T1000 (cell line): ENCODE measurements at places on chromosomes 4 and X.

DNA sequence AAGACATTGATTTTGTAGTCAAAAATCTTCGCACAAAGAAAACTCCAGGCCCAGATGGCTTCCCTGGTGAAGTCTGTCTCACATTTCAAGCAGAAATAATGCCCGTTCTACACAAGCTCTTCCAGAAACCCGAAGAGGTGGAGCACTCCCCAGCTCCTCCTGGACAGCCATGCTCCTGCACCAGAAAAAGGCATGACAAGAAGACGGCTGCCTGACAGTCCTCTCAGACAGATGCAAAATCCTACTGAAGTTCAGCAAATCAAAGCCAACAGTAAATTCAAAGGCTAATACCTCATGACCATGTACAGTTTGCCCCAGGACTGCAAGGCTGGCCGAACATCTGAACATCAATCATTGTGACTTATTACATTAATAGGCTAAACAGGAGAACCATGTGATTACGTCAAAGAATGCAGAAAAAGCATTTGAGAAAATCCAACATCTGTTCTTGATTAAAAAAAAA is 30.8 kb upstream of the MXD4 start:
- DNase-seq = no peak

GRCh38 chr4:107246761-107247160 is 210.6 kb upstream of the DKK2 start:
- DNase-seq = no peak

DNA sequence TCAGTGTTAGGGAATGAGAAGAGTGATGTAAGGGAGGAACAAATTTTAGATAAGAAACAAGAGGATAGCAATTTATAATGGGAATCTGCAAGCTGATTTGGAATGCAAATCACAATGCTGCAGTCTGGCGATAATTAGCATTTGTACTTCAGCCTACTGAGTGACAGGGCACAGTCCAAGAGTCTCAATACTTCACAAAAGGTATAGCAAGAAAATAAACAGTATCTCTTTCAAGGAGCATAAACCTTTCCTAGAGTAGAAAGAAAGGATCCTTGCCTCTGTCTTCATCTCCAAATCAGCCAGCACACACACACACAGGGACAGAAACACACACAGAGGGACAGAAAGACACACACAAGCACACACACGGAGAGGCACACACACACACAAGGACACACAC is 1.1 kb upstream of the GPM6A start:
- no peak for DNase-seq

- DNase-seq = no peak
Measured at GRCh38 chr4:146062340-146062739, 113.2 kb upstream of the LSM6 start.

- DNase-seq = no peak
Measured at GRCh38 chr4:105710678-105711077, 2.1 kb downstream of the GSTCD start.

DNA sequence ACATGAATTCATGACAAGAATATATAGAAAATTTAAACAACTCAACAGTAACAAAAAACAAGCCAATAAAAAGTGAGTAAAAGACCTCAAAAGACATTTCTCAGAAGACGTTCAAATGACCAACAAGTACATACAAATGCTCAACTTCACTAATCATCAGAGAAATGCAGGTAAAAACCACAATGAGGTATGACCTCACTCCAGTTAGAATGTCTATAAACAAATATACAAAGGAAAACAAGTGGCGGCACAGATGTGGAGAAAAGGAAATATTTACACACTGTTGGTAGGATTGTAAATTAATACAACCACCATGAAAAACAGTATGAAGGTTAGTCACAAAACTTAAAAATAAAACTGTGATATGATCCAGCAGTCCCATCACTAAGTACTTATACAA is 1033.1 kb downstream of the RAPGEF2 start:
- DNase-seq = no peak

- no peak for DNase-seq
Measured at GRCh38 chr4:169975131-169975837, 50.9 kb downstream of the MFAP3L start.

- DNase-seq = no peak
Measured at GRCh38 chr4:147760695-147761094, 28.8 kb downstream of the ARHGAP10 start.

DNA sequence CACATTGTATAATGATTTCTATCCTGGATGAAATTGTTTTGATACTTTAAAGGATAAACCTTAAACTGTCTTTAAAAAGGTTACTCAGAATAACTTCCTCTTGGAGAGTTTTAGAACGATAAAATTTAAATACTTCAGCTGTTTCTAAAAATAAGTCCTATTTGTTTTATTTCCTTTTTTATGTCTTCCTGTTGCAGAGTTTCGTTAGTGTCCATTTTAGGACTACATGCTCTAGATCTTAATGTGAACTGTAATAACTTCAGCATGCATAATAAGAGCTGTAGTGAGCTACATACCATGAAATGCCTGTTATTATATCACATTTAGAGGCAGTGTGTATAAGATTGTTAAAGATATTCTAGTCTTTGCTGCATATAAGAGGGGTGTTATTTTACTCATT is 14.6 kb downstream of the ATP10D start:
- no peak for DNase-seq

DNA sequence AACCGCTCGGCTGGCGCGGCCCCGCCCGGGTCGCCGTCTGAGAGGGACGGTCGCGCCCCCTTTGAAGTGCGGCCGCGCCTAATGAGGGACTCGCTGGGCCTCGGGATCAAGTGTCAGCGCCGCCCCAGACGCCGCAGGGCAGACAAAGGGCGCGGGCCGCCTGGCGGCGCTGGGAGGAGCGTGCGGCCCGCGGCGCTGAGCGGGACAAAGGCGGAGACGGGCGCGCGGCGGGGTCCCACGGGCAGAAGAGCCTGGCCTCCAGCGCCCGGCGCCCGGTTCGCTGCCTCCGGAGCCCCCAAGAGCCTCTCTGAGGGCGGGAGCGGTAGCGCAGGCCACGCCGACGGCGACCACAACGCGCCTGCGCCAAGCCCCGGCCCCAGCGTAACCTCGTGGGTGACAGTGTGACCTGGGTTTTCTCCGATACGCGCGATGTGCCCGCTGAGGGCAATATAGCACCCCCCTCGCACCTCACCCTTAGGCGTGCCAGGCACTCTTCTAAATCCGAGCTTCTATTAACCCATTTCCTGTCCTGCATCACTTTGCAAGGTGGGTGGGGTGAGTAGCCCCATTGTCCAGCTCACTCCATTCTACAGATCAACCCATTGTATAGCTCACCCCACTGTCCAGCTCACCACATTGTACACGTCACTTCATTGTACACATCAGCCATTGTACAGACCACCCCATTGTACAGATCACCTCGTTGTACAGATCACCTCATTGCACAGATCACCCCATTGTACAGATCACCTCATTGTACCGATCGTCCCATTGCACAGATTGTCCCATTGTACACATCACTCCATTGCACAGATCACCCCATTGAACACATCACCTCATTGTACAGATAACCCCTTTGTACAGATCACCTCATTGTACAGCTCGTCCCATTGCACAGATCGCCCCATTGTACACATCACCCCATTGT is 33.7 kb upstream of the STX18 start:
- DNase-seq = no peak

DNA sequence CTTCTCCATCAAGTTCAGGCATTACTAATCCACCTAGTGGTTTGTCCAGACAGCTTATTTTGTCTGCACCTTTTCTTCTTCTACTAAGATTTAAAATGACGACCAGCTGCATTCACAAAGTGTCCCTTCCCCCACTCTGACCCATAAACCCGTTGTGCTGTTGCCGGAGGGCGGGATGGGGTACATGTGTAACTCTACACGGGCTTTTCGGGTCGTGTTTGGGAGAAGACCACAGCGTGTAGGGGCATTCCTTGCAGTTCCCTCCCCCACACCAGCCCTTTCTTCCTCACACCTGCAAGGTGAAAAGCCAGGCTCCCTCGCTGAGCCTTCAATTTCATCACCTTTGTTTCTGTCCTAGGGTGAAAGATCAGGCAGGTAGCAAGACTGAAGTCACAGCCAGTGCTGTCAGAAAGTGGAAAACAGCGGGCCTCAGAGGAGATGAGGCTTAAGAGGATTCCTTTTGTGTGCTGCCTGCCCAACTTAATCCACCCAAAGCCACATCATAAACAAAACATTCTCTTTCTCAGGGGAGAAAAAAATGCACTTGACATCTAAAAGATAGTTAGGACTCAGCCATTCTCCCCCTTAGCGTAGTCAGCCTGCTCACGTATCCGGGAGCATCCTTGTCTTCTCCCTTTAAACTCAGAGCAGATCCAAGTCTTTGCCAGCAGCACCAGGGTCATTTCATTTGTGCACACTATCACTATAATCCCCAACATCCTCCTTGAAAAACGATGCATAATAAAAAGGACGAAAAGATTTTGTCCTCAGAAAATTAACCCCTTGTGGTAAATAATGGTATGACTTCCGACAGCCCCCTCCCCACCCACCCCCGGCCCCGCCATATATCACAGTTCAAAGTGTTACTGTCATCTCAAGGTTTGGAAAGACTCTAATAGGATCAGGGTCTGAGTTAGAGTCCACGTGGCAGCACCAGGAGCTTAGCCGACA is 599.0 kb downstream of the RAB28 start:
- no peak for DNase-seq

DNA sequence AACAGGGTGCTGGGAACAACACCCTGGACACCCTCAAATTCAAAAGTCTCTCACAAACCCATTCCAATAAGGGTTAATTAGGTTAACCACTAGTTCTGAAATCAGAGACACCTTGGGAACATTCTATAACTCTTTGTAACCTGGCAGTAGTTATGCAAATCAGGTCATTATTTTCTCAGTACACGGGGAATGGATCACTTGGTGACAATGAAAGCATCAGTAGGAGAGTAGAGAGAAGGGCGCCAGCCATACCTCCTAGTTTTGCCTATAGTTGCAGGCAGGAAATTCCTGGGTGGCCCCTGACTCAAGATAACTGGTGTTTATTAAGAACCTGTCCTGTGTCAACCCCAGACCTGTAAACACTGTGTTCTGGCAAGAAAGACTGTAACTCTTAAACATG is 2.5 kb downstream of the CCDC110 start:
- DNase-seq = no peak

- no peak for DNase-seq
Measured at GRCh38 chr4:2624782-2625530, 88.5 kb downstream of the FAM193A start.

DNA sequence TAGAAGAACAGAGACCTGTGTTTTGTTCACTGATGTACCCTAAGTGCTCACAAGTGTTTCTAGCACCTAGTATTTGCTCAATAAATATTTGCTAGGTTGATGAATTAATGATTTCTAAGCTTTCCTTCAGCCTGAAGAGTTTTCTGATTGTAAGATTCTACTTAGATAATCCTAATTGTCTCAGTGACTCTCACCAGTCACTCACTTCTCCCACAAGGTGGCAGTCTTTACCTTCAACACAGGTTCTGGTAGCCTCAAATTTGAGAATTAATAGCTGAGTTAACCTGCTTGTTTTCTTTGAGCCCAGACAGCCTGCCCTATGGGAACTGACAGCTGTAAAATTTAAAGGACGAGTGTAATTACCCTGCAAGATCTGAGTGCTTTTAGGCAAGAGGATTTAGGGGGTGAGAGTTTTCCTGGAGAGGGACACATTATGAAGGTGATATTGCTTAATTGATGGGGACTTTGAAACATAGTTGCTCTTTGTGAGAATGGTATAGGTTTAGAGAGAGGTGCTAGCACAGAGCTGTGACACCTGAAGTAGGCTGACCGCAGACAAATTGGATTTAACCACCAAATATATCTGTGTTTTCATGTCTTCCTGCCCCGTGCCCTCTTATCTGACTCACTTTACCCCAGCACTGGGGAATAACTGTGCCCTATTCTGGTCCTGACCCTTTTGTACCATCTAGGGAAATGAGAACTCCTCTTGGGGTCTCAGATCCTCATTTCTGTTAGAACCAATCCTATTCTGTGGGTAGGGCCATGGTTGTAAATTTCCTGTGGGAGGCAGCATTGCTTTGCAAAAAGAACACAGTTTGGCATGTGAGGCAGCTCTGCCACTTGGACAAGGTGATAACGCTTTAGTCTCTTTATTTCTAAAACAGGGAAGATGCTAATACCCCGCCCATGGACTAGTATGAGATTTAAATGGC is 27.7 kb downstream of the CD38 start:
- DNase-seq = peak; percentile 31

- no peak for DNase-seq
Measured at GRCh38 chrX:133530960-133531359, 115.7 kb upstream of the GPC4 start.

DNA sequence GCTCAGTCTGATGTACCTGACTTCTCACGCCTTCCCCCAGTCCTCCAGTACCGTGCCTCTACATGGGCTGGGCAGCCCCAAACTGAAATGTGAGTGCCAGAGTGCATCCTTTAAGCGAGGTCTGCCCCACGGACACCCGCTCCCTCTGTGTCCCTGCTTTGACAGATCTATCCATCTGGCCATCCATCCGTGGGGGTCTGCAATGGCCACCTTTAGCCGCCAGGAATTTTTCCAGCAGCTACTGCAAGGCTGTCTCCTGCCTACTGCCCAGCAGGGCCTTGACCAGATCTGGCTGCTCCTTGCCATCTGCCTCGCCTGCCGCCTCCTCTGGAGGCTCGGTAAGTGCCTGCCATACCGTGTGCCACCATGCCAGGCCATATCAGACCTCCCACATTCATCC is 827 bp downstream of the PORCN start:
- DNase-seq = no peak

DNA sequence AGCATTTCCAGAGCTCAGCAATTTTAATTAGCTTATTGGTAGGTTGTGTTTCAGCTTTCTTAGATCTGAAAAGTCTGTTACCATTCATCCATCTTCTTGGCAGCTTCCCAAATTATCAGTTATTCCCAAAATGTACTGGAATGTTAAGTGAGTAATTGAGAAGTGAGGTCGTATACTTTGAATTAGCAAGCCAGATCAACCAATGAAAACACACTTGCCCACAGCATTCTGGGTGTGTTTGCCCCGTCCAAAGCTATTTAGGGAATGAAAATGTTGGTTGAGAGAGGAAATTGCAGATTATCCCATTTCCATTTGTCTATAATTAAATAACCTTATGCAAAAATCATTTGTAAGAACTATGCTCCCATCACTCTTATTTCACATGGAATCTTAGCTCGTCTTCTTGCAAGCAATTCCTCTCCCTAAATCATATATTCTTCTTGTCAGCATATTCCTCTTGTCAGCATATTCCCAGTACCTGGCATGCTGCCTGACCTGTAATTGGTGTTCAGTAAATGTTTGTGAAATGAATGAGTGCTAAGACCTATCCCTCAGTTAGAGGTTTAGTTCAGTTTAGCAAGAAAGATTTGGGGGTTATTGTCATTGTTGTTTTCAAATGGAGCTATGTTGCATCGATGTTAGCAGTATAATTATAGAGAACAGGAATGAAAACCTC is 23.3 kb upstream of the ANTXR2 start:
- DNase-seq = no peak

DNA sequence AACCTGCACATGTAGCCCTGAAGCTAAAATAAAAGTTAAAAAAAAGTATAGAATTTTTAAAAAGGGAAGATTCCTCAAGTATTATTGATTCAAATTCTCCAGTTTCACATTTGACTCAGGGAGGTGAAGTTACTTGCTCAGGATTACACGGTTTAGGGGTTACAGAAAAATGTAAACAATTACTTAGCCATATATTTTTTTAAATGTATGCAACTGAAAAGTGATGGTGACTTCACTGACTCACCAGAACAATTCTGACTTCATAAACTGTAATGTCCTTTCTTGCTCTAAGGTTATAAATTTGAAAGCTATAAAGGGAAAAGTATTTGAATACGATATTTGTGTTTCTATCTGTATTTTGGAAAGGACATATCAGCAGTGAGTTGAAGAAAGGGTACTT is 371.2 kb downstream of the SPRY1 start:
- no peak for DNase-seq
